NK-92 treated with Interleukin-12 subunit alpha and Interleukin-12 subunit beta, amount 100 ng/mL, for 24 hours (cell line): ENCODE measurements at places on chromosomes 4 and X.

- no peak for DNase-seq
These were observed 30.6 kb upstream of the MCF2 start for GRCh38 chrX:139738581-139738980.

DNA sequence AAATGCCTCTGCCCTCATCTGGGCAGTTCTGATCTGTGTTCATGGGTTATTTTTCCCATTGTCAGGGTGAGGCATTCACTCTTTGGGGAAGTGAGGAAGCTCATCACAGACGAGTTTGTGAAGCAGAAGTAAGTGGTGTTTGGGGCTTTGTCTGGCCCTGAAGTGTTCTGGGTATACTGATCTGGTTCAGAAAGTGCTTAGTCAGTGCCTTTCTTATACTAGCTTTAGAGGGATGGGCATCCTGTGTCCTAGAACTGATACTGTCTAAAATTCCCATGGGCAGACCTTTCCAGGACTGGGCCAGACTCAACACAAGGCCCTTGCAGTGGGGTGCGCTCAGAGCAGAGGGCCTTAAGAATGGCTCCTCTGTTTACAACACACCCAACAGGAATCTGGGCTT, 6.4 kb downstream of the TRO start:
- DNase-seq: no peak

GRCh38 chr4:79923281-79923680, 149.7 kb downstream of the ANTXR2 start:
- DNase-seq: no peak

- no peak for DNase-seq
These were observed 1.3 kb downstream of the CAMK2D start for GRCh38 chr4:113760094-113760794.

DNA sequence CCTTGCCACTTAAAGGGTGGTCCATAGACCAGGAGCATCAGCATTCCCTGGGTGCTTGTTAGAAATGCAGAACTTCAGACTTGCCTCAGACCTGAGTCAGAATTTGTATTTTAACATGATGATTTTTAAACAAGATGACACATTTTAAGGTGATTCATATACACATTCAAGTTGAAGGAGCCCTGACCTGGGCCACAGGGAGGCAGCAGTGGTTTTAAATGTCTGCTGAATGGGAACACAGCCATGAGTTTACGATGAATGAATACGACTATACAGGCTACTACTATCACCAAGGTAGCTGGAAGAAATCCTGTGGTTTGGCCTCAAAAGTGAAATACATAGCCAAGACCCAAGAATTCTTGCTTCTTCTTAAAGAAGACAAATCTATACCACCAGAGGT, 2.9 kb downstream of the HDAC8 start:
- no peak for DNase-seq

- no peak for DNase-seq
These were observed 19.1 kb downstream of the SPANXN2 start for GRCh38 chrX:143701460-143701859.

- DNase-seq: no peak
These were observed 67.7 kb downstream of the RWDD4 start for GRCh38 chr4:183591301-183591700.

GRCh38 chr4:170109586-170110284, 20.0 kb upstream of the AADAT start:
- DNase-seq: no peak
